ENCODE measurements at places on chromosomes 1 and 21.
A peak's percentile ranks its signal among the peaks of the same experiment; 100 is the strongest.

- no peak for DNase-seq
Observed at GRCh38 chr1:69252696-69253095, 315.0 kb upstream of the LRRC7 start.

DNA sequence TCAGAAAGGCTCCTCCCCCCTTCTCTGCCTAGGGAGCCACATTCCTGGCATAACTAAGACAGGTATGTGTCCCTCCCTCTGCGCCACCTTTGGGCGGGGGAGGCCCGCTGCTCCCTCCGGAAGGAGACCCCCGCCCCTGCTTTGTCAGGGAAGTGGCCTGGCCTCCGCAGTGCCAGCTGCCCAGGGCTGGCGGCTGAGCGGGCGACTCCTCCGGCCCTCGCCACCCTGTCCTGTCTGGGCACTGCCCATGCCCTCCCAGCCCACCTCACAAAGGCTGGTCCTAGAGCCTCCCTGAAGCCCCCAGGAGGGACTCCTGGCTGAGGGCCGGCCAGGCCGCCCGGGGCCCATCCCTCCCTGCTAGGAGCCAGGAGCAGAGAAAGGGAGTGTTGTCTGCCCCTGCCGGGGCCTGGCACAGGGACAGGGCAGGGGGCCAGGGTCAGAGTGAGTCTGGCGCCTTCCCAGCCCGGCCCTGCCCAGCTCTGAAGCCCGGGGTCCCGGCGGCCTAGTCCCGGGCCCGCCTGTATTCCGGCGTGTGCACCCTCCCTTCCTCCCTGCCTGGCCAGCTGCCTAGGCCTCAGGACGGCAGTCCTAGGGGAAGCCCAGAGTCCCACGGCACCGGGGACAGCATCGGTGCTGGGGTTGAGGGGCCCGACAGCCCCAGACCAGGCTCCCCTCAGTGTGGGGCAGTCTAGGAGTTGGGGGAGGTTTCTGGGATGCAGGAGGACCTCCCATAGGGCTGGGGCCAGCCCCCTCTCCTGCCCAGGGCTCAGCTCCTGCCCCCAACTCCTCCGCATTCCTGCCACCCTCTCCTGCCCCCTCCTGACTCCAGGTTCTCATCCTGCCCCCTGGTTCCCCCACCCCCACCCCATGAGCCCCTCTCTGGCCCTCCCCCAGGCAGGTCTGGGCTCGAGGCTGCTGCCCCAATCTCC lies 5.1 kb downstream of the AGRN start:
- DNase-seq, result no peak

- DNase-seq, result no peak
Observed at GRCh38 chr21:44589586-44590305, 2.6 kb downstream of the KRTAP10-6 start.

DNA sequence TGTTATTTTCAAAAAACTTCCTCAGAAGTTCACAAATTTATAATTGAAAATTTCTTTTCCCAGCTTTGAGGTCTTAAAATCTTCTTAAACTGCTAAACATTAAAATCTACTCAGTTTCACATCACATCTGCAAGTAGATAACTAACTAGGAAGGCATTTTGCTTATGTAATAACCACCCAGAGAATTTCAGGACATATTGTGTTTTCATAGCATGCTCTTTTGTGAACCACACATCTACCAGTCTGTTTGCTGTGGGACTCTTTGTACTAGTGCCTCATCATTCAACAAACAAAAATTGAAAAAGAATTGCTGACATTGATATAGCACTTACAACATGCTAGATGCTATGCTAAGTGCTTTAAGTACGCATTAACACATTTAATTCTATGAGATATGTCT lies 31.6 kb upstream of the C1orf146 start:
- DNase-seq, result no peak

GRCh38 chr1:156641761-156642264 lies at the start of gene BCAN:
Gene BCAN (plus strand): TSS chr1:156642117. CDS start chr1:156646055, 3,938 bp downstream.
- peak; percentile 63 for DNase-seq

DNA sequence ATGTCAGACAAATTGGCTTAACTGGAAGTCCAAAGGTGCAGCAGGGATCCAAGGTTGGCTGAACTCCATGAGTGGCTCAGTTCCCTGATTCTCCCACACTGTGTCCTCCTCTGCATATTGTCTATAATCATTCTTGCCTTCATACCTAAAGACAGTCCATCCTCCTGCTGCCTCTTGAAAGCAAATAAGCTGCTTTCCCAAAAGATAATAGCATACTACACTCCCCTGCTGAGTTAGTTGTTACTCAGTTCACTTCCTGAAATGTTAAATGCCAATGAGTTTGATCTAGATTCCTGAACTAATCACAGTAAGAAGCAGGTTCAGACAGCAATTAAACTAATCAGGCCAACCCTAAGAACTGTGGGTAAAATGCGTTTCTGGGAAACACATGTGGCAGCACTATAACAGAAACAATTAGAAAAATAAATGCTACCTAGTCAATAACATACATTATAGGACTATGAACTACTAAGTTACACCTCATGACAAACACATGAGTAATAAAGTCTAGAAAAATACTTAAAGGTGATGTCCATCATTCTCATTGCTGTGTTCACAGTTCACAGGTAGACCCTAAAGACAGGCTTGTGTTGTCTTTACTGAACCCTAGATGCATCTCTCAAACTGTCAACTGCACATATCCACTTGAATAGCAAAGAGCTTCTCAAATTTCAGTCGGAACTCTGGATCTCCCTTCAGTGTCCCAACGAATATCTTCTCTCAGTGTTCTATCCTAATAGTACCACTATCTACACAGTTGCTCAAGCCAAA lies 50.8 kb upstream of the BOLA1 start:
- peak; percentile 19 for DNase-seq

DNA sequence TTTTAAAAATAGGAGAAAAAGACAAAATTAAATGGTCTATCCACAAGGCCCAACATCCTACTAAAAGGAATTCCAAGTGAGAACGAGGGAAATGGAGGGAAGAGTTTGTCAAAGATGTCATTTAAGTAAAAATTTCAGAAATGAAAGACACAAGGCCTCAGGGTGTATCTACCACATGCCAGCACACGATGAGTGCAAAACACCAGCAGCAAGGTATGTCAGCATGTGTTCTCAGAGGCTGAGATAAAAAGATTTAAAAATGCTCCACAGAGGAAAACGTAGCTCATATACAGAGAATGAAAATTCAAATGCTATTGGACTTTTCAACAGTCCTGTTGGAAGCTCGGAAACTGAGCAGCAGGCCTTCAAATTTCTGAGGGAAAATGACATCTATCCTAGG lies 42.0 kb downstream of the RHOU start:
- DNase-seq, result no peak

GRCh38 chr1:151846062-151846568 lies 6.5 kb upstream of the C2CD4D start:
- no peak for DNase-seq

GRCh38 chr1:27491748-27492700 lies 2.1 kb upstream of the WASF2 start:
- no peak for DNase-seq

GRCh38 chr1:223177681-223178080 lies 34.6 kb upstream of the TLR5 start:
- DNase-seq, result no peak

DNA sequence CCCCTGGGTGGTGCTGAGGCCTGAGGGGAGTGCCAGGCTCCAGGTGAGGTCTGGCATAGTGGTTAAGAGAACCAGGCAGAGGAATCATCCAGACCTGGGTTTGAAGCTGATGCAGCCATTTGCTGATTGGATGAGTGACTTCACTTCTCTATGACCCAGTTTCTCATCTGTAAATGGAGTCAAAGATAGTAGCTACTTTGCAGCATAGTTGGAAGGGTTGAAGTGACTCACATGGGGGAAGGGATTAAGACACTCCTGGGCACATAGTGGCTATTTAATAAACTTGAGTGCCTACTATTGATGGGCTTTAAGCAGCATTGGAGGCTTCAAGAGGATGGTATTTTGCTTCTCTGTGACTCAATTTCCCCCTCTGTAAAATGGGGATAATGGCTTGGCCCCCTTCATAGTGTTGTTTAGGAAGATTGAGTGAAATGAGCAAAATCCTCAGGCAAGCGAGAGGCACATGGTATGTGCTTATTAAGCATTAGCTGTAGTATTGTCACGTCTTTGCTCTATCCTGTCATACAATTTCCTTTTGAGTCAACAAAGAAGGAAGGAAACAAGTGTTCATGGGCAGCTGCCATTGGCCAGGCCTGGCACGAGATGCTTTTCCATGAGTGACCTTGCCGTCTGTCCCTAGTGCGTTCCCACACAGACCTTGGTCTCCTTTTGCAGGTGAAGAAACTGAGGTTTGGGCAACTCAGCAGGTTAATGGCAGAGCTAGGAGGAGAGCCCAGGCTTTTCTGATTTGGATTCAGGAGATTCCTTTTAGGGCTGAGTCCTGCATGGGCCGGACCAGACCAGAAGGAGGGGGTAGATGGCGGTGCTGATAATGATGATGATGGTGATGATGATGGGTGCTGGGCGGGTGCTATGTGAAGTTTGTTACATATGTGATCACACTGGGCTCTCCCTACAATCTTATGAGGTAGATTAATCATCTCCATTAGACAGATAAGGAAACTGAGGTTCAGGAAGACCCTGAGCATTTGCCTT lies 131.1 kb upstream of the WNT4 start:
- no peak for DNase-seq

DNA sequence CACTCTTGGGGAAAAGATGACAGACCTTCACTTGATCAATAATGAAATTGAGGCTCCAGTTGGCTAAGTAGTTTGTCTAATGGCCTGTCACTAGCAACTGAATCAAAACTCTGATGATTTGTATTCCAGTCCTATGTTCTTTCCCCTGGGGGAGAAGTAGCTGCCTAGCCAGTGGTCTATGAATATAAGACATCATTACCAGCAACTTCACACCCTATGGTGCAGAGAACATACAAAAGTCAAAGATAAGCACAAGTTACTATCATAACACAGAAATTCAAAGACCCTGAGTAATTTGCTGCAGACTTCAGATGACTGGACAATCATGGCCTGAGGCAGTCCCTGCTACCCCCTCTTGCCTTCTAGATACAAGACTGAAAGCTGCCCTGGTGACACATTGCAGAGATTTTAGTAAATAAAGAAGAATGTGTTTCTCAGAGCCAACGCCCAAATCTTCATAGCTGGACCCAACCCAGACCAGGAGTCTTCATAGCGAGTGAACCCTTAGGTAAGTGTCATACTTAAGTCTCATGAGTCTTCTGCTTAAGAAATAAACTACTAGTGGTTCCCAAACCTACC lies 993 bp downstream of the PDZK1 start:
- no peak for DNase-seq

DNA sequence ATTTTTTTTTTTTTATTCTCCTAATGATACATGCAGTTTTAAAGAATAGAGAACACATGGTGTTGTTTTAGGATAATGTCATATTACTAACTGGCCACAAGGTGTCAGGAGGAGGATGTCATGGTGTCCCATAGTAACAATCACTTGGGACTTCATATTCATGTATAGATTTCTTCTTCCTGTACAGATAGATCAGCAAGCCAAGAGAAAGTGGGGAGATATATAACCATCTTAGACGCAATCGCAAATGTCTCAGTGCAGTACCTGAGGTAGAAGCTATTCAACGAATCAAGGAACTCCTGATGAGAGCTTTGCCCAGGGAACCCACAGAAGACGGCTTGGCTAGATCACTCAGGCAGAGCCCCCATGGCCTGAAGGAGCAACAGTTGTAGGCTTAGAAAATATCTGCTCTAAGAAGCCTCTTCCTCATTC lies 12.3 kb downstream of the OR2T11 start:
- peak; percentile 16 for DNase-seq

DNA sequence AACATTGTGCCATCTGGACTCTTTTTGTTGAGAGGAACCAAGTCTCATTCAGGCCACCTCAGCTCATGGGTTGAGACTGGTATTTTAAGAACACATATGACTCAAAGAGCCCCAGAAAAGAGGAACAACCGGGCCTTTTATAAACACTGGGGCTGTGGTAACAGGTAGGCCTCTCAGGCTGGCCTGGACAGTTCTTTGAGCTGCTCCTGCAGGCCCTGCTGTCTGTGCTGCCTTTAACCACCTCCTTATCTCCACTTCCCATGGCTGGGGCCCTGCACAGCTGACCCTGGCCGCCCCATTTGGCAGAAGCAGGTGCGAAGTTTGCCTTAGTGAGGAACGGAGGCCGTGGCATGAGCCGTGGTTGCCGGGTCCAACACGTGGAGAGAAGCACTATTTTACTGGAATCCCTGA lies 163.3 kb downstream of the RHOU start:
- no peak for DNase-seq

DNA sequence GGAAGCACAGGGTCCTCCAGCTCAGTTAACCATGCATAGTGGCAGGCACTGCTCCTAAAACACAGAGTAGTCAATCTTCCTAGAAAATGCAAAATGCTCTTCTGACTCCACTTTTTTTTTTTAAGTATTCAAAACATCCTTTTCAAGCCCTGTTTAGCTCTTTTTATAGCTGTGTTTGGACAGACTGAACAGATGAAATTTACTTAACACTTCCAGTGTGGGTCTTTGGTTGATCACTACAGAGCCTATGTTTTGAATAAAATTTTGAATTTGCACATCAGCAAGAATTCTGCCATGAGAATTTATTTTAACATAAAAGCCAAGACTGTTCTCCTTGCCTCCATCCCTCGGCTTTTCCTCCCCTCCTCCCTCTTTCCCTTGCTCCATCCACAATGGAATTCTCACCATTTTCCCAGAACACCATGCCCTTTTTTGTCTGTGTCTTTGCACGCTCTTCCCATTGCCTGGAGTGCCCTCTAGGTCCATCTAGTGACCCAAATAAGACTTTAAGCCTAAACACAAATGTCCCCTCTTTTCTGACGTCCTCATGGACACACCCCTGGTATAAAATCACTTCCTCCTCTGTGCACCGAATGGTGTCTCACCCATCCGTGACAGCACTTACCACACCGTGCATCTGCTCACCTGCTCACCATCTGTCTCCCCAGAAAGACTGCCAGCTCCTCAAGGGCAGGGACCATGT lies 24.0 kb upstream of the CPT2 start:
- peak; percentile 60 for DNase-seq

DNA sequence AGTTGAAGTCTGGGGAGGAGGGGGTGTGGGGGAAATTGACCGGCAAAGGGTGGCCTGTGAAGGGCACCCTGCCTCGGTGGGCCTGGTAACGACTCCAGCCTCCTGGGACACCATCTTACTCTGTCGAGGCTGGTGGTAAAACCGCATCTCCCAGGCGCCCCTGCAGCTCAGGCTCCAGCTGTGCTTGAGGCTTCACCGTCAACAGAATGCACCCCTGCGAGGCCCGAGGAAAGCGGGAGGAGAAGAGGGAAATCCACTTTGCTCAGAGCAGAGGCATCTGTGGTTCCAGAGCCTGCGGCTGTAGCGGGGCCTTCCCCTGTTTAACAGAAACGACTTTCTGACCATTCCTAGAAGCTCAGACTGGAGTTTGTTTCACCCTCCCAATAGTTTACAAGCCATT lies 165.6 kb downstream of the NPHP4 start:
- no peak for DNase-seq

- no peak for DNase-seq
Observed at GRCh38 chr1:178066296-178066907, 27.5 kb upstream of the RASAL2 start.

Measured in SK-N-DZ (cell line).